ENCODE measurements at places on chromosomes 1 and 21.

GRCh38 chr1:3917761-3918160 is 17.7 kb upstream of the C1orf174 start:
- DNase-seq = no peak

DNA sequence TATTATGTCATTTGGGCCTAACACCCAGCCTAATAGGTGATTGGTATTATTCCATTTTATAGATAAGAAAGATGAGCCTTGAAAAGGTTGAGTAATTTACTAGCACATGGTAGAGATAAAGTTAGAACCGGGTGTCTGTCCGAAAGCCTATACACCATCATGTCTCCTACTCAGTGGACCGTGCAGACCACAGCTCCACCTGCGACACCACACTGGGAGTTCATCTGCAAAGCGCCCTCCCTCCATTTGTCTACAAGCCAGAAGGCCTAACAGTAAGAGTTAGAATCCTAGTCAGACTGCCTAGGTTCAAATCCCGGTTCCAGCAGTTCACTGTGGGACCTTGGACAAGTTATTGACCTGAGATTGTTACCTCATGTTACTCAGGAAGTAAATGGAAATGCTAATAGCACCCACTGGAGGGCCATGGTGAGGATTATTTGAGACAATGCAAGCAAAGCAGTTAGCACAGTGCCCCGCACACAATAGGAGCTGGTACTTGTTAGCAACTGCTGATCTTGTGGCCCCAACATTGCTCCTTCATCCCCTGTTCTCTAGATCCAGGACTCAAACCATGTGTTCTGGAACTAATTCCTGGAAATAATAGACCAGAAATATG is 20.5 kb downstream of the ARMH1 start:
- no peak for DNase-seq

GRCh38 chr1:29124366-29125236 is 898 bp upstream of the TMEM200B start:
- peak; percentile 60 for DNase-seq

DNA sequence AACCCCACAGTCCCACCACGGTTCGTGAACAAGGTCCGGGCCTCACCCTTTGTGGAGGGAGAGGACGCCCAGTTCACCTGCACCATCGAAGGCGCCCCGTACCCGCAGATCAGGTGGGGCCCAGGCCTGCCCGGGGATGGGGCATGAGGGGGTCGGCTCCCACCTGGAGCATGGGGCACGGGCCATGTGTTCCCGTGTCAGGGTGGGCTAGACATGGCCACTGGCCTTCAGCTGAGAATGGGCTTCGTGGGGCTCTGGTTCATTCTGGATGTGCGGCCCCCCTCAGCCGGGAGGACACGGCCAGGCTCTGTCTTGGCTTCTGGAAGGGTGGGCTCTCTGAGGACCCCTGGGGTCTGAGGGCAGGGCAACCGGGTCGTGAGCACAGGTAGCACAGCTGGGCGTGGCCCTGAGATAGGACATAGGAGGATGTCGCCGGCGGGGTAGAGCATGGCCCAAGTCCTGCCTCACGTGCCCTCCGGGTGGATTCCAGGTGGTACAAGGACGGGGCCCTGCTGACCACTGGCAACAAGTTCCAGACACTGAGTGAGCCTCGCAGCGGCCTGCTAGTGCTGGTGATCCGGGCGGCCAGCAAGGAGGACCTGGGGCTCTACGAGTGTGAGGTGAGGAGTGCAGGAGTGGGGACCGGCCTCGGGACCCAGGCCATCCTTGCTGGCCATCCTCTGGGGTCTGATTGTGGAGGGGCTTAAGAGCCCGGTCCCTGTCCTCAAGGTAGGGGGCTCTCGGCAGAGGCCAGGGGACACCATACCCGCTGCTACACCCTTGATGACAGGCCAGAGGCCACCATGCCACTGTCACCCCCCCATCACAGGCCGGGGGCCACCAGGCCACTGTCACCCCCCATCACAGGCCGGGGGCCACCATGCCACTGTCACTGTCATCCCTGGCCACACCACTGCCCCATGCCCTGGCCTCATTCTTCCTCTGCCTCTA is 55.5 kb downstream of the TRIM11 start:
- DNase-seq = no peak

DNA sequence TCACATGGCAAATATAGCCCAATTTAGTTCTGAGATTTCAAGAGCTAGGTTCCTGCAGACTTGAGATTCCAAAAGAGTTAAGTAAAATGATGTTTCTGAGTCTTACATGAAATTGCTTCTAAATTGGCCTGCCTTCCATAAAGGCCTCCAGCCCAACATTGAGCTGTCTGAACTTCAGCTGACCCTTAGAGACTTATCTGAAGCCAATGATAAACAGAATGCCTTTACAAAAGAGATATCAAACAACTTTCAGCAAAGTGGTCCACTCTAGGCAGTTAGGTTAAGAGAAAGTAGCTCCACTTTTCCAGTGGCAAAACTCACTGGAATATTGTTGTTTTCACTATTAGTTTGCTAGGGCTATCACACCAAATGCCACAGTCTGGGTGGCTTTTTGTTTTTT is 6.3 kb upstream of the RC3H1 start:
- no peak for DNase-seq

DNA sequence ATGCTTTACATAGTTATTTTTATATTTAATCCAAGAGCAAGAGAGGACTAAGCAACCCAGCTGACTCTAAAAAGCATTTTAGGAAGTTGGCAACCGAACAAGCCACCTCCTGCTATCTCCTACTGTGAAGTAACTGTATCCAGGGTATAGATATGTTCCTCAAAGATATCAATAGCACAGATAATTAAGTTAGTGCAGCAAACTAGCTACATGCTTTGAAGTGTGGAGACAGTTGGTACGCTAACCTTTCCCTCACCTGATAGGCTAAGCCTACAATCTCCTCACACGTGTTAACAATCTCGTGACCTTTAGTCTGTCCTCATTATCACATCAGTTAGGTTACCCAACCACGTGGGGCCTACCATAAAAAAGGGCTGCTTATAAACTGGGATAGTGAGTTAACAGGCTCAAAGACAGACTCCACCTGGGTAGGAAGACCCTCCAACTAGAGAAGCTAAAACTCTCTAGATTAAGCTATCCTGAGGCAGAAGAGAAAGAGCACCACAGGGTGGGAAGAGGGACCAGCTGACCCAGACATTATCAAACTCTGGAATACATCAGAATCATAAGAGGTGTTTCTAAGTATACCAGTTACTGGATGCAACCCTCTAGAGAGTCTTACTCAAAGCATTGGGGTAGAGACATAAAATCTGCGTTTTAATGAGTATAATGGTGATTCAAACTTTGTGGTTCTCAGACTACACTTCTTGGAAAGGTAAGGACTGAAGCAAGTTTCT is 340.1 kb upstream of the ESRRG start:
- no peak for DNase-seq

DNA sequence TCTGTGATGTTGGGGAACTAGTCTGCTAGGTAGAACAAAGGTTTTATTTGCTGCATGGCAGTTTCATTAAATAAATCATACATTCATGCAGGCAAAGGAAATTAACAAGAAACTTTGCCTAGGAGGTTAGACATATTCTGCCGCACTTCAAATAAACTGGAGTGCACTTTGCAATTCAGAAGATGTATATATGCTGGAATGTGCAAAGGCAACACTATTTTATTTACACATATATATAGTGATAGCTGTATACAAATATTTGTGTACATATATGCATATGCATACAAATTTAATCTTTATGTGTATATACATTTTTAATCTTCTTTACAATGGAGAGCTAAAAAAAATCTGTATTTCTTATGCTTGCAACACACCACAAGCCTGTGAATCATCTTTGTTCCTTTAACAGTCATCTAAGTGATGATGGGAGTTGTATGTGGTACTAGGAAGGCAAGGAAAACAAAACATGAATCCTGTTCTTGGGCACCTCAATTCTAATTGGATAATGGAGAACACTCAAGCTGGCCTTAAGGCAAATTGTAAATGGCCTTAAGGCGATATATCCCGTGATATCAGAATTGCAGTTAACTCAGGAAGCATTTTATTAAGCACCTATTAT is 605.8 kb upstream of the CAMK1G start:
- DNase-seq = no peak

DNA sequence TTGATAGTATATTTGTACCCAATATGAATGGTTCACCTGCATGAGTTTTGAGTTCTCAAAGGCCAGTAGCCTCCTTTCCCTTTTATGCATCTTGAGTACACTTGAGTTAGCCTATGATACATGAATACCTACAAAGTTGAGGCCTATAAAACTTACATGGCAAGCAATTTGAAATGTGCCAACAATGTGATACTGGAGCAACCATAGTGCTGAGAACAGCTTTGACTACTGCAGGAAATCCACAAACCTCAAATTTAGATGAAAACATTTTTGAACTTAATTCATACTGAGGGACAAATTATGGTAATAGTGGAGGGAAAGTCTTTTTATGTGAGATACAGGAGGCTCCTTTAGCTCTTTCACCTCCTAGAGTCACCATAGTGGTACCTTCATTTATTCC is 37.4 kb downstream of the LEPR start:
- no peak for DNase-seq

DNA sequence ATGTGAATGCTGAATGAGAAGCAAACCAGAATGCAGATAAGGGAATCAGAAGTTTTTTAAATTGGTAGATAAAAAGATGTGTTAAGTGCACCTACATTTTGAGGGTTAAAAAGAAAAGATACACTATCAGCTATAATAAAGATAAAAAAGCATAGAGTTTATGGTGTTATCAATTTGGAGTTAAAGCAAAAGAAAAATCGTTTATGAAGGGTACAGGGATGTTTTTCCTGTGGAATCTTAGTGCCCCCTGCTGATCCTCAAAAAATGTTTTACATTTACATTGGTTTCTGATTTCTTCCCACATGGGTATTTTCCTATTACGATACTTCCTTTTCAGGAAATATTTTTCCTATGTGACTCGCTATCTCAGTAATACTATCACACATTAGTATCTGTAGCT is 293.5 kb downstream of the MRPL39 start:
- no peak for DNase-seq

DNA sequence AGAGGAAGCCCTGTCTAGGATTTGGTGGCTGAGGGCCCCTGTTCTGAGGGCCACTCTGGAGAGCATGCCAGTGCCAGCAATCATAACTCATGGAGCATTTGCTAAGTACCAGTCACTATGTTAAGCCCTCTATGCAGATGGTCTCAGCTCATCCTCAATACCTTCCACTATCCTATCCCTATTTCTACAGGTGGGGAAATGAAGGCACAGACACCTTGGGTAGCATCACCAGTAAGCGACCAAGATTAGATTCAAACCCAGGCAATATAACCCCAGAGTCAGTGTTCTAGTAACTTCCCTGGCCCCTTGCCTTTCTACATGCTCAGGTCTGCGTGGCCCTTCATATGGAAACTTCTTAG is 7.9 kb upstream of the NBPF1 start:
- DNase-seq = no peak

DNA sequence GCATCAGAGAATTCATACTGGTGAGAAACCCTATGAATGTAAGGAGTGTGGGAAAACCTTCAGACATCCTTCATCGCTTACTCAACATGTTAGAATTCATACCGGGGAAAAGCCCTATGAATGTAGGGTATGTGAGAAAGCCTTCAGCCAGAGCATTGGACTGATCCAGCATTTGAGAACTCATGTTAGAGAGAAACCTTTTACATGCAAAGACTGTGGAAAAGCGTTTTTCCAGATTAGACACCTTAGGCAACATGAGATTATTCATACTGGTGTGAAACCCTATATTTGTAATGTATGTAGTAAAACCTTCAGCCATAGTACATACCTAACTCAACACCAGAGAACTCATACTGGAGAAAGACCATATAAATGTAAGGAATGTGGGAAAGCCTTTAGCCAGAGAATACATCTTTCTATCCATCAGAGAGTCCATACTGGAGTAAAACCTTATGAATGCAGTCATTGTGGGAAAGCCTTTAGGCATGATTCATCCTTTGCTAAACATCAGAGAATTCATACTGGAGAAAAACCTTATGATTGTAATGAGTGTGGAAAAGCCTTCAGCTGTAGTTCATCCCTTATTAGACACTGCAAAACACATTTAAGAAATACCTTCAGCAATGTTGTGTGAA is 12.8 kb downstream of the ZFP69B start:
- no peak for DNase-seq

DNA sequence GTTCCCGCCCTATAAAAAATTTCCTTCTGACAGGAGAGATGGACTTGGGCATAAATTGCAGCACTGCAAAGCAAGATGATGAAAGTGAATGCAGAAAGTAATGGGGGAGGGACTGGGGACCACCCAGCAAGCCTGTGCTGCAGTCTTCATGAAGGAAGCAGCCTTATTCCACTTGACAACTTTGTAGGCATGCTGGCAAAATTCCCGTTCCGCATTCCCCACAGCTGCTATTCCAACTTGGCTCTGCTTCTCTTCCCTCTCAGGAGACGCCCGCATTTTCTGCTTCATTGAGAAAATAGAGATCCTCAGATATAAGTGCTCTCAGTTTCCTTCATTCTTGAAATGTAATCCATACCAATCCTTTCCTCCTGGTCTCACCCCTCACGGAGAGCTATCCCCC is 2.4 kb downstream of the HMGB4 start:
- DNase-seq = no peak

DNA sequence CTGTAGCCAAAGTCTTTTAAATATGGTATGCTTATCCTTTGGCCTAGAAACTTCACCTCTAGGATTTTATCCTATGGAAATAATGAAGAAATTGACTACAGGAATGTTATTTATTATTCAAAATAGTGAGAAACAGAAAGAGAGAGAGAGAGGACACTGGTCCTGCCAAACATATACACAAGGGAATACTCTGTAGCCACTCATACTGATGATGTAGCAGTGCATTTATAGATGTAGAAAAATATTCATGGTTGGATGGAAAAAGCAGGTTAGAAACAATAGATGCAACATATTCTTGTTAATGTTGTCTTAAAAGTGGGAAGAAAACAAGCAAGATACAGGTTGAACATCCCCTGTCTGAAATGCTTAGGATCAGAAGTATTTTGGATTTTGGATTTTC is 22.2 kb upstream of the EPHB2 start:
- no peak for DNase-seq

DNA sequence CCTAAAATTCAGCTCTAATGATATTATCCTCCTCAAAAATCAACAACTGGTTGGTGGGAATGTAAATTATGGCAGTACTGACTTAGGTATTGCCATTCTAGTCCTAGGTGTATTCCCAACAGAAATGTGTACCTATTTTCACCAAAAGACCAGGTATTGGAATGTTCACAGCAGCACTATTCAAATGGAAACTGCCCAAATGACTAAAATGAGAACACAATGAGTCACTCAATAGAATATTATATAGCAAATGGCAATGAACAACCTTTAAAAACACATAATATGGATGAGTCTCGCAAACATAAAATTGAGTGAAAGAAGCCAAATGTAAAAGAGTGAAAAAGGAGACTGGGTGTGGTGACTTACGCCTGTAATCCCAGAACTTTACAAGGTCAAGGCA is 44.9 kb downstream of the GADD45A start:
- no peak for DNase-seq

DNA sequence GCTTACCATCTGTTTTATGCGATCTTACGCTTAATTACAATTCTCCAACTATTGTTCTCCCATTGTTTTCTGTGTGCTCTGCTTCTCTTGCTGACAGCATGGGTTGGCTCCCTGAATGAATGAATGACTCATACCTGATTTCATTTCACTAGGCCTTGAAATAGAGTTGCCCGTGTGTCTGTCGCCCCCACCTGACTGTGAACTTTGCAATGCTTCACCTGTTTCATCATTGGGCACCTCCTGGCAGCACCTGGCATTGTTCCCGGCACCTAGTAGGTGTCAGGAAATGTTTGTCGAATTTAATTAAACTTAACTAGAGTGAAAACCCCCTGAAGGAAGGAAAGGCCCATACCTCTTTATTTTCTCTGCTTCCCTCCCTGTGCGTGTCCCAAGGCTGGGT is 120.5 kb upstream of the KLHDC7A start:
- DNase-seq = no peak

GRCh38 chr1:47942240-47942629 is 55.0 kb downstream of the TRABD2B start:
- DNase-seq = no peak
